ENCODE measurements at places on chromosomes 13 and 19.

GRCh38 chr19:49904136-49904535, 7.4 kb upstream of the IL4I1 start:
- no peak for DNase-seq

GRCh38 chr13:65063753-65064152, 2166.4 kb downstream of the PCDH9 start:
- no peak for DNase-seq

DNA sequence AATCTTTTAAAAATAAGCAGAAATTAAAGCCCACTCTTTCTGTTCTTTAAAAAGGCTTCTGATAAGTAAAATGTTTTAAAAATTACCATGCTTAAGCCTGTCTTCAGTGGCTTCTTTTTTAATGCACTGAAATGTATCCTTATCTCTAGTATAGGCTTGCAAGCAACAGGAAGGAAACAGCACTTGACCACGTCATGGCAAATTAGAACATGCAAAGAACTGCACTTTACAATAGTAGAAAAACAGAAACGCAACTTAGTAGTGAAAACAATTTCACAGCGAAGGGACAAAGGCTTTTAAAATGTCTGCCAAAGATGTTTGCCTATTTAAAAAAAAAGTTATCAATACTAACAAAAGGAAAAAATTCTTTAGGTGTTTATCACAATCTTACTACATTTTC, 36.3 kb downstream of the ELF1 start:
- DNase-seq, result no peak

DNA sequence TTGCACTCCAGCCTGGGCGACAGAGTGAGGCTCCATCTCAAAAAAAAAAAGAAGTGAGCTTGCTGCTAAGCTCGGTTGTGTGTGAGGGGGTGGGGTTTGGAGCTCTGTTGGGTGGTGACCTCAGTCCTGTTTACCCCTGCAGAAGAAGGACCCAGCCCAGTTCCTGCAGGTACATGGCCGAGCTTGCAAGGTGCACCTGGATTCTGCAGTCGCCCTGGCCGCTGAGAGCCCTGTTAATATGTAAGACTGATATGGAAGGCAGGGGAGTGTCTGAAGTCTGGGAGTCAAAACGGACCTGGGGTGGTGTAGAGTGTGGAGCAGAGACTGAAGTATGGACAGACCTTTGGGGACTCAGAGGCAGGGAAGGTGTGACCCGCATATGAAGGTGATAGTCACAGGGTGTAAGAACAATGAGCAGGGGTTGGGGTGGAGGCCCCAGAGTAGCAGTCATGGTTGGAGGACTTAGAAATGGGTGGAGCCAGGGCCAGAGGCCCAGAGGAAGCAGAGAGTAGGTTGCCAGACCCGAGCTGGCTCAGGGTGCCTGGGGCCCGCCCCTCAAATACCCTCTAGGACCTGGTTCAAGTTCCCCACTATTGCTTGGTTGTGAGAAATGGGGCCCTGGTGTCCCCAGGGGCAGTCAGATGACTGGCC, 13.2 kb downstream of the CLASRP start:
- no peak for DNase-seq

DNA sequence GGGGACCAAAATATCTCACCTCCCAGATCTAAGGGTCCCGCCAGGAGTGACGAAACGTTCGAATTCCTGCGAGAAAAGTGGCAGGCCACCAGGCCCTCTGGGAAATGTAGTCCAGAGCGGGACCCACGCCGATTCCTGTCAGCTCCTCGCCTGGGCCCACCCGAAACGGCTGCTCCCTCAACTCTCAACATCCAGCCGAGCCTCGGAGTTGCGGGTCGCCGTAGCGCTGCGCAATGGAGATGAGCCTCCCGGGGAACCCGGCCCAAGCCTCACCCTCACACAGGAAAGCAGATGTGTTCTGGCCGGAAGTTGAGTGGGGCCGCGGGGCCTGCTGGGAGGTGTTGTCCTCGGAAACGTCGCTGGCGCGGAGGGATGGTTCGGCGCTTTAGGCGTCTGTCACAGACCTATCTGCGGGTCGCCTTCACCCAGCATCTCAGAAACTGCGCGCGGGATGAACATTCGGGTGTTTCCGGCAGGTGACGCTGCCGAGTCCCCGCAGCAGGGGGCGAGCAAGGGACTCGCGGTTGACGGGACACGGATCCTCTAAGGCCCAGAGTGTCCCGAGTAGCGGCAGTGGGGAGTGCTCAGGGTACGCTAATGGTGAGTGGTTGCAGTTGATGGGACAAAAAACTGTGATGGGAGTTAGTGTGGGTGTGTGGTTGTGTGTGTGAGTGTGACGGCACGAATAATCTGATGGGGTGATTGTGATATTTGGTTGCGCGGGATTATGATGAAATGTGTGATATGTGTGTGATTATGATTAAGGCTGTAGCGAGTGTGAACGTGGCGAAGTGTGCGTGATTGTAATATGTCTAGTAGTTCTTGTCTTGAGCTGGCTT, at the start of the genes ZNF568 and ZNF829:
Gene ZNF568 (plus strand): TSS at position 341 of the 839 bp plus-strand sequence. CDS start 6,439 bp downstream, outside the sequence.
Gene ZNF829 (minus strand): TSS at position 300 of the 839 bp plus-strand sequence. CDS start 1,124 bp downstream, outside the sequence.
- DNase-seq, result peak; percentile 91

DNA sequence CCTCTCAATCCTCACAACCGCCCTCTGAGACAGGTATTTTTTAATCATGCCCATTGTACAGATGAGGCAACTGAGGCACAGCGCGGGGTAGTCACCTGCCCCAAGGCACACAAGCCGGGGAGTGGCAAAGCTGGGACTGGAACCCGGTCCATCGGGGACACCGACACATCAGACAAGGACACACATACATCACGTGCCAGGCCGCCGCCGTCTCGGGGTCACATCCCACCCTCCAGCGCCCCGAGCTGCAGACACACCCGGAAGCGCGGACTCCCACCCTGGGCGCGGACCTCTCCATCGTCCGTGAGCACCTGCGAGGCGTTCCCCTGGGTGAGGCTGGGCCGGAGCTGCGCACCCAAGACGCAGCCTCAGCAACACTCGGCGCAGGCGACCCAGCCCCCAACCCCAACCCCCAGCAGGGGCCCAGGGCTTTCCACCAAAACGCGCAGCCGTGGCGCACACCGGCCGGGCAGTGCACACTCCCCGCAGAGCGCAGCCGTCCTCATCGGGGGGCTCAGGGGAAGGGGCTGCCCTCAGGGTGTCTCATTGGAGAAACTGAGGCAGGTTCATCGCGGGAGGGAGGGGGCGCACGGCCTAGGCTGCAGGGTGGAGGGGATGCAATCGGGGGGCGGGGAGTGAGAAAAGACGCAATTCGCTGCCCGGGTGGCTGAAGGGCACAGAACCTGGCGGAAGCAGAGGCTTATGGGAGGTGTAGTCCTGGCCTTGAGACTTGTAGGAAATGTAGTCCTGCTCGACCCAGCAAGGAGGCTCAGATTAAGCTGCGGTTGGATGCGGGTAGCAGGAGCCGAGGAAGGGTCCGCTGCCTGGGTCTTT, 1.9 kb upstream of the LMTK3 start:
- DNase-seq, result peak; percentile 86

DNA sequence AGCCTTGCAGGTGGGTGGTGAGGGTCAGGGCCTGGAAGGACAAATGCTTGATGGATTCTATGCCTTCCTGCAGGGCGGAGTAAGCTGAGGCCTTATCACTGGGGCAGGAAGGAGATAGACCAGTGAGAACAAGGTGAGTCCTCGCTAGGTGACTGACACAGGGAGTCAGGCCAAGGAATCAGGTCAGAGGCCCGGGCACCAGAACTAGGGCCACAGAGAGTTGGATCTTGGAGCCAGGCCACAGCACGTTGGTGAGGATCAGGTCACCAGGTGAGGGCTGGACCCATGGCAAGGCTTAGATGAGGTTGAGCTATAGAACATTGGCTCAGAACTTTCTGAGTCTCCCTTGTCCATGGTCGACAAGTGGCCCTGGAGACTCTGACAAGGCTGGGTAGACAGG, 328.2 kb downstream of the FOXO1 start:
- DNase-seq, result no peak

GRCh38 chr13:41694545-41695301, 237.4 kb downstream of the RGCC start:
- DNase-seq, result no peak

- peak; percentile 65 for DNase-seq
Observed at GRCh38 chr13:78602561-78603239, 652 bp downstream of the POU4F1 start.

- DNase-seq, result no peak
Observed at GRCh38 chr13:46716821-46717220, 80.1 kb downstream of the ESD start.

DNA sequence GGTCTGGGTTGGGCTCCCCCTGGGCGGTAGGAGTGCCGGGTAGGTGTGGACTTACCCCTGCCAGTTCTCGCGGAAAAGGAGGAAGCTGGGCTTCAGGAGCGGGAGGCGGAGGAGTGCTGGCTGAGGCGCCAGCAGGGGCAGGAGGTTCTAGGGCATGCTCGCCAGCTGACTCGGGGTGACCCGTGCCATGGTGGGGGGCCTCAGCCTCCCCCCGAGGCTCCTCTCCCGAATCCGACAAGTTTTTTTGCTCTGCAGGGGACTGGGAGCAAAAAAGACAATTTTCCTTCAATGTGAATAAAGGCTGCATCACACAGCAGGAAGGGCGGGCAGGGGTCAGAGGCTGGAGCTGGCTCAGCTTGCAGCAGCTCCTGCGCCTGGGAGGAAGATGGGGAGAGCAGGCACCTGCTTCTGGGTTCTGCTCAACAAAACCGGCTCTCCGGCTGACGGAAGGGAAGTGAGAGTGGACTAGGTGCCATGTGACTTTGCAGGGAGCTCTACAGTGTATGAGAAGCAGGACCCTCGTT, 26.5 kb downstream of the RANBP3 start:
- DNase-seq, result peak; percentile 71

GRCh38 chr19:41434450-41434849, 5.3 kb downstream of the DMAC2 start:
- no peak for DNase-seq

DNA sequence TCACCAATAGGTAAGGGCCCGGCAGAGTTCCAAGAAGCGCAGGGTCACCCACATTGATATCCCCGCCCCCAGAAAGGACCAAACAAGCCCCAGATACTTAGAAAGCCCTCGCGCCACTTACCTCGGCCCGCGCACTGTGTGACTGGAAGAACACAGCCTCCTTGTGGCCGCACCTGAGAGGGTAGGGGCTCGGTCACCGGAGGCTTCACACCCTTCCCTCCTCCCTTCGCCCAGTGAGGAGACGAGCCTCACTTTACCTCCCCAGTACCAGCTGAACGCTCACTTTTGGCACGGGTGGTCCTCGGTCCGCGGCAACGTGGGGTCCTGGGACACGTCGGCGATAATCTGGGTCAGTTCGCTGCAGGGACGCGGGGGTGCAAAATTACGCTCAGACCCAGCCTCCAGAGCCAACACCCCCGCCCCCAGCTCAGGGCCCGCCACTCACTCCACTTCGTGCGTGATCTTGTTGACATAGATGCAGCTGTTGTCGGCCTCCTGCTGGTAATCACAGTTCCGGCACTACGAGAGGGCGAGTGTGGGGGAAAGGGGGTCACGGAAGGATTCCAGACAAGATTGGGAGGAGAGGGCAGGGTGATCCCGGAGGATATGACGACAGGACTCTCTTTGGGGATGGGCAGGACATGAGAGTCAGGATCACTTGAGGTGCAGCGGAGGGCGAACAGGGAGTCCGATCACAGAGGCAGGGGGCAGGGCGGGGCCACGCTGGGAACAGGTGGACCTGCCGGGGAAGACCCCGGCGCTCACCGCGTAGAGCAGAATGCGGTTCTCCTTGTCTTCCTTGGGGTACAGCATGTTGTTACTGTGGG, 568 bp downstream of the POLR2I start:
- DNase-seq, result peak; percentile 51

- DNase-seq, result no peak
Observed at GRCh38 chr13:20360041-20360491, 127.9 kb upstream of the GJB6 start.

- DNase-seq, result no peak
Observed at GRCh38 chr19:51781999-51782398, 13.0 kb upstream of the FPR3 start.

- DNase-seq, result no peak
Observed at GRCh38 chr13:30037766-30038165, 187.3 kb upstream of the UBL3 start.

GRCh38 chr19:10018263-10018662, 5.0 kb downstream of the RDH8 start:
- no peak for DNase-seq

- no peak for DNase-seq
Observed at GRCh38 chr19:40889366-40889765, 7.3 kb upstream of the CYP2A7 start.

- no peak for DNase-seq
Observed at GRCh38 chr13:78934336-78934735, 275.4 kb upstream of the OBI1 start.

GRCh38 chr19:52778811-52779210, 7.8 kb downstream of the ZNF600 start:
- DNase-seq, result no peak
